ENCODE measurements at places on chromosomes 4 and X. TPM values are rescaled to one million over a fixed set of nuclear protein-coding genes. Genes with fewer than 3 reads are reported as not detected.
A peak's percentile ranks its signal among the peaks of the same experiment; 100 is the strongest.

Gene HMGN5
- 5.3 TPM for total RNA-seq

Gene MAGEB18
- not detected for total RNA-seq

Gene ADGRL3
- total RNA-seq: 68.3 TPM

Gene ADH1B
- total RNA-seq: not detected

Gene XAGE1A
- total RNA-seq: not detected

Gene FGFBP1
- total RNA-seq: 0.96 TPM

Gene FGD1
- 39.9 TPM for total RNA-seq

Gene SYAP1
- 43.3 TPM for total RNA-seq

Gene ARX
- total RNA-seq: not detected

GRCh38 chrX:19795307-19795706, 92.1 kb downstream of the SH3KBP1 start:
- no peak overlapping the region for H3K4me3 ChIP-seq
- no peak overlapping the region for H3K27ac ChIP-seq
- DNase-seq: no peak

GRCh38 chrX:39928704-39929378, 168.9 kb downstream of the BCOR start:
- peaks cover 18% of the 10 kb centered on the region for H3K4me1 ChIP-seq
- H3K36me3 ChIP-seq: no peaks in the 10 kb centered on the region
- DNase-seq: no peak
- no peaks in the 10 kb centered on the region for H3K27me3 ChIP-seq

DNA sequence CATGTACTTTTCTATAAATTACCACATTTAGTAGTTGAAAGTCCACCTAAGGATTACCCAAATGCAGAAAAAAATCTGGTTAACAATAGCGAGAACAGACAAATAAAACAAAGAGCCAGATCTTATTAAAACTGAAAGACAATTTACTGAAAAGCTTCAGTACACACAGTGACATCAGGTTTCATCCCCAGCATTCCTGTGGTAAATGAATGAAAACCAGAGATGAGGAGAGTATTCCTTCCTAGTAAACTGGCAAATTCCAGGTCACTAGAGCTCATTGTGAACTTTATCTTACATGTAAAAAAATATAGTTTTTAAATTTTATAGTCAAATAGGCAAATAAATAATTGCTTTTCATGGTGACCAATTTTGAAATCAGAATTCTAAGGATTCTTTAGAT, 1290.5 kb downstream of the ADGRL3 start:
- no peak overlapping the region for H3K27ac ChIP-seq
- H3K27me3 ChIP-seq: no peaks in the 10 kb centered on the region
- no peaks in the 10 kb centered on the region for H3K4me1 ChIP-seq
- DNase-seq: no peak

DNA sequence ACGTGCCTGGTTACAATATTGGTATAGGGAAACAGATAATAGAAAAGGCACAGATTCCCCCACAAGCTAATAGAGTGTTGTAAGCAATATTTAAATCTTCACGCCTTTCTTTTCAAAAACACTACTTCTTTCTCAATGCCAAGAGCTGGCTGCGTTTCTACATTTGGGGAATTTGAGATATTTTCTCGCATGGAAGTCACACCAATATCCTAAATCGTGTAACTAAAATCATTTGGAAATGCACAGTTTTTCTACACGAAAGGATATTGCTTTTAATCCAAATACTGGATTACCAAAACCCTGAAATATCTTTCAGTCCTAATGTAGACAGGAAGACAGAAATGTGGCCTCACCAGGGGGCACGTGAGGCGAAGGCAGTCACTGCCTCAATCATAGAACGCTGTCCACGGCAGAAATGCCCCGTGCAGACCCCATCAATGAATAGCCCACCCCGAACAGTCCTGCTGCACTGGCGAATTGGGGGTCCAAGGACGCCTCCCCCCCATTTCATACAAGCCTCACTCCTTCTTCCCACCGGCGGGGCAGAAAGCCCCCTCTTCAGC, 106.6 kb downstream of the NSUN7 start:
- H3K27ac ChIP-seq: no peak overlapping the region
- no peak for DNase-seq
- H3K4me1 ChIP-seq: peaks cover 11% of the 10 kb centered on the region
- H3K27me3 ChIP-seq: peaks cover 5% of the 10 kb centered on the region
- H3K36me3 ChIP-seq: peaks cover 7% of the 10 kb centered on the region
- H3K4me3 ChIP-seq: peak overlapping the region; percentile 76

DNA sequence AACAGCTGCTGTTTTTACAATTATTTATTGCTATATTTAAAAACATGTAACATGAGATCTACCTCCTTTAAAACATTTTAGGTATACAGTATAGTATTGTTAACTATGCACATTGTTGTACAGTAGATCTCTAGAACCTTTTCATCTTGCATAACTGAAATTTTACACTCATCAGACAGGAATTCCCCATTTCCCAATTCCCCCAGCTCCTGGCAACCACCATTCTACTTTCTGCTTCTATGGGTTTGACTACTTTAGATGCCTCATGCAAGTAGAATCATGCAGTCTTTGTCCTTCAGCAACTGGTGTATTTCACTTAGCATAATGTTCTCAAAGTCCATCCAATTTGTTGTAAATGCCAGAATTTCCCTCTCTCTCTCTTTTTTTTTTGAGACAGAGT, 9.7 kb upstream of the LSM6 start:
- peaks cover 15% of the 10 kb centered on the region for H3K27me3 ChIP-seq
- no peaks in the 10 kb centered on the region for H3K36me3 ChIP-seq
- DNase-seq: no peak
- no peak overlapping the region for H3K4me3 ChIP-seq
- no peaks in the 10 kb centered on the region for H3K4me1 ChIP-seq
- H3K27ac ChIP-seq: no peak overlapping the region

GRCh38 chr4:766152-766515, 59.8 kb downstream of the CPLX1 start:
- peak overlapping the region; percentile 68 for H3K27ac ChIP-seq
- no peak for DNase-seq
- H3K36me3 ChIP-seq: peaks cover 58% of the 10 kb centered on the region
- no peaks in the 10 kb centered on the region for H3K27me3 ChIP-seq
- no peaks in the 10 kb centered on the region for H3K4me1 ChIP-seq

GRCh38 chr4:24476282-24476681, 108.1 kb downstream of the DHX15 start:
- no peaks in the 10 kb centered on the region for H3K36me3 ChIP-seq
- no peak overlapping the region for H3K27ac ChIP-seq
- DNase-seq: no peak
- H3K4me1 ChIP-seq: peaks cover 16% of the 10 kb centered on the region

- peaks cover 19% of the 10 kb centered on the region for H3K36me3 ChIP-seq
- H3K4me1 ChIP-seq: peaks cover 2% of the 10 kb centered on the region
- H3K27me3 ChIP-seq: no peaks in the 10 kb centered on the region
- no peak overlapping the region for H3K4me3 ChIP-seq
- no peak overlapping the region for H3K27ac ChIP-seq
Observed at GRCh38 chr4:123706973-123707372, 310.4 kb downstream of the SPRY1 start.

- no peaks in the 10 kb centered on the region for H3K36me3 ChIP-seq
- peaks cover 7% of the 10 kb centered on the region for H3K27me3 ChIP-seq
- no peak overlapping the region for H3K27ac ChIP-seq
- no peak overlapping the region for H3K4me3 ChIP-seq
Observed at GRCh38 chr4:22780317-22780716, 87.6 kb downstream of the GBA3 start.

- no peak for DNase-seq
- H3K27me3 ChIP-seq: no peaks in the 10 kb centered on the region
- no peaks in the 10 kb centered on the region for H3K36me3 ChIP-seq
- H3K4me3 ChIP-seq: no peak overlapping the region
- H3K27ac ChIP-seq: no peak overlapping the region
Observed at GRCh38 chr4:48112017-48112667, 21.9 kb downstream of the TXK start.

DNA sequence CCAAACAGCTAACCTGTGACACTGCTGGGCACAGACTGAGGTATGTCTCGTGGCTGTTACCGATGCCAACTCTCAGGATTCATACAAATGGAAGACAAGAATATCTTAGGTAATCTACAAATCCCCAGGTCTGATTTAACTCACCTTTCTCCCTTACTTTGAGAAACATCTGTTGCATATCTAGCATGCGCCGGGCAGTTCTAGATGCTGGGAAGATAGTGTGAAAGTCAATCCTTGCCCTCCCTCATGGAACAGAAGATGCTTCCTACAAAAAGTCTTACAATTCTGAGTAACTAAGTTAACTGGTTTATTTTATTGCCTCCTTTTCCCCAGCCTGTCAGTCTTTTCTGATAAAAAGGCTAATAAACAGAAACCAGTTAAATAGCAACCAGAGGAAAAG, 212.2 kb upstream of the FAT1 start:
- peak overlapping the region; percentile 88 for H3K27ac ChIP-seq
- H3K36me3 ChIP-seq: no peaks in the 10 kb centered on the region
- no peak overlapping the region for H3K4me3 ChIP-seq

- no peaks in the 10 kb centered on the region for H3K27me3 ChIP-seq
- no peak overlapping the region for H3K4me3 ChIP-seq
- no peak overlapping the region for H3K27ac ChIP-seq
Observed at GRCh38 chr4:156659983-156660382, 311.6 kb downstream of the PDGFC start.

GRCh38 chr4:4658052-4658451, 116.2 kb upstream of the STX18 start:
- H3K27ac ChIP-seq: no peak overlapping the region
- H3K4me3 ChIP-seq: no peak overlapping the region
- no peaks in the 10 kb centered on the region for H3K27me3 ChIP-seq
- DNase-seq: no peak
- H3K4me1 ChIP-seq: peaks cover 15% of the 10 kb centered on the region

DNA sequence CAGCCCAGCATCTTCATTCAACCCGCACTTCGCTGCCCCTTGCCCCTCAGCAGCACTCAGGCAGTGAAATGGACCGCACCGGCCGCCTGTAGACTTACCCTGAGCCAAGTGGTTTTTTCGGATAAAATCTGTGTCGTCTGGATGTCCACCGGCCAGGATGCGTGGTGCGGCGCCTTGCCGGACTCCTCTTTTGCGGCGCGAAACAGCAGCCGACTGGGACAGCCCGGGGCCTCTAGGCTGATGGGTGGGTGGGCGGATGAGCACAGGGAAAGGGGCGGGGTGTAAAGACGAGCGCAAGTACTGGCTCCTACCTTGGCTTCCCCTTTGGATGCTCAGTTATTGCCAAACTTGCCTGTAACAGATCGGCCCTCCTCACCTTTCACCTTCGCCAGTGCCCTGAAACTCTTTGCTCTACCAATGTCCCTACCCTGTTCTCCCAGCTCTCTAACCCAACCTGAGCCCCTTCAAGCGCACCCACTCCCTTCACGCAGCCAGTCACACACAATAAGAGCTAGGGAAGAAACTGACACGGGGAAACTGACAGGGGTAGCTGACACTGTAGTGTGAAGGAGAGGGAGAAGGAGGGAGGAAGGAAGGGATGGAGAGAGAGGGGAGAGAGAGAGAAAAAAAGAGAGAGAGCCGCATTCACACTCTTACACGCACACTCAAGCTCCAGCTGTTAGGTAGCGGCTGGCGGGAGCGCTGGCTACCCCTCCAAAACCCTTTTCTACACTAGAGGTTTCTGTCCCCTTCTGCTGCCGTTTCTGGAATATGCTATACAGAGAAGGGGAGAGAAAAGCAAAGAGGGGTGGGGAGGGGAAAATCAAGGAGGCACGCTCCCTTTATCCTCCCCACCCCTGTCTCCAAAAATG, 559 bp downstream of the TRPC5 start:
- no peaks in the 10 kb centered on the region for H3K36me3 ChIP-seq
- no peak overlapping the region for H3K27ac ChIP-seq
- DNase-seq: no peak
- H3K4me1 ChIP-seq: peaks cover 23% of the 10 kb centered on the region
- H3K4me3 ChIP-seq: peak overlapping the region; percentile 60
- H3K27me3 ChIP-seq: peaks cover 95% of the 10 kb centered on the region

DNA sequence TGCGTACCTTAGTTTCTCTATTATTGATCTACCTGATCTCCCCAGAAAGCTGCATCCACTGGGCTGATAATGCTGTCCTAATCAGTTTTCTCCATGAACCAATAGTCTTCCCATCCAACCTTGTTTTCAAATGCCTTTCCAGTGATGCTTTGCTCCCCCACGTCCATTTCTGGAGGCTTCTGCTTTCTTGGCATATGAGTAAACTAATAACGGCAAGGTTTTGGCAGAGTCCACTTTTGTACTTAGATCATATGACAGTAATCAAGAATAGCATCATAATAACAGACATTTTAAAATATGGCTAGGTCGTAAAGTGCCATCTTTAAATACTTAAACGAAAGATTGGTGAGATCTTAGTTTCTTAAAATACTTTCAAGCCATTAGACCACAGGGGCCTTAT, 38.4 kb upstream of the FAM9B start:
- no peaks in the 10 kb centered on the region for H3K4me1 ChIP-seq
- no peaks in the 10 kb centered on the region for H3K36me3 ChIP-seq
- no peak overlapping the region for H3K27ac ChIP-seq
- DNase-seq: no peak
- H3K27me3 ChIP-seq: peaks cover 7% of the 10 kb centered on the region

GRCh38 chrX:45801554-45801953, 600.9 kb upstream of the DIPK2B start:
- DNase-seq: no peak
- no peak overlapping the region for H3K4me3 ChIP-seq
- H3K4me1 ChIP-seq: peaks cover 39% of the 10 kb centered on the region
- H3K36me3 ChIP-seq: peaks cover 3% of the 10 kb centered on the region
- H3K27me3 ChIP-seq: no peaks in the 10 kb centered on the region

GRCh38 chr4:49018718-49019295, 32.7 kb downstream of the CWH43 start:
- no peaks in the 10 kb centered on the region for H3K27me3 ChIP-seq
- no peaks in the 10 kb centered on the region for H3K4me1 ChIP-seq
- H3K4me3 ChIP-seq: no peak overlapping the region

- H3K27me3 ChIP-seq: no peaks in the 10 kb centered on the region
- no peaks in the 10 kb centered on the region for H3K36me3 ChIP-seq
- H3K4me1 ChIP-seq: peaks cover 13% of the 10 kb centered on the region
- H3K27ac ChIP-seq: no peak overlapping the region
- DNase-seq: no peak
Observed at GRCh38 chr4:187414716-187415115, 580.9 kb upstream of the ZFP42 start.

GRCh38 chrX:13774696-13775095, 40.1 kb downstream of the OFD1 start:
- no peak overlapping the region for H3K27ac ChIP-seq
- H3K4me3 ChIP-seq: no peak overlapping the region
- DNase-seq: no peak
- peaks cover 13% of the 10 kb centered on the region for H3K36me3 ChIP-seq
- H3K27me3 ChIP-seq: no peaks in the 10 kb centered on the region

- H3K4me3 ChIP-seq: no peak overlapping the region
- H3K27me3 ChIP-seq: no peaks in the 10 kb centered on the region
- H3K4me1 ChIP-seq: peaks cover 15% of the 10 kb centered on the region
- peaks cover 2% of the 10 kb centered on the region for H3K36me3 ChIP-seq
- no peak for DNase-seq
Observed at GRCh38 chr4:156547439-156547838, 424.2 kb downstream of the PDGFC start.

- H3K4me3 ChIP-seq: peak overlapping the region; percentile 97
- H3K27ac ChIP-seq: peak overlapping the region; percentile 82
- H3K36me3 ChIP-seq: peaks cover 1% of the 10 kb centered on the region
- peaks cover 25% of the 10 kb centered on the region for H3K27me3 ChIP-seq
- DNase-seq: peak; percentile 22
Observed at GRCh38 chr4:20252656-20253282, 1.1 kb downstream of the SLIT2 start.
